ENCODE measurements at places on chromosomes 6 and 20. TPM values are rescaled to one million over a fixed set of nuclear protein-coding genes. Genes with fewer than 3 reads are reported as not detected.

- no peak overlapping the region for H3K4me3 ChIP-seq
- no peaks in the 10 kb centered on the region for H3K27me3 ChIP-seq
- peak overlapping the region; percentile 95 for H3K27ac ChIP-seq
- peak; percentile 94 for DNase-seq
Measured at GRCh38 chr6:169073311-169073710, 180.3 kb downstream of the THBS2 start.

GRCh38 chr6:17983730-17984129, 3.7 kb downstream of the KIF13A start:
- H3K36me3 ChIP-seq, result peaks cover 4% of the 10 kb centered on the region
- no peaks in the 10 kb centered on the region for H3K27me3 ChIP-seq
- no peak for DNase-seq
- H3K4me1 ChIP-seq, result peaks cover 43% of the 10 kb centered on the region
- no peak overlapping the region for H3K27ac ChIP-seq

- no peaks in the 10 kb centered on the region for H3K36me3 ChIP-seq
- no peaks in the 10 kb centered on the region for H3K4me1 ChIP-seq
- no peak overlapping the region for H3K4me3 ChIP-seq
- H3K27me3 ChIP-seq, result peaks cover 6% of the 10 kb centered on the region
Measured at GRCh38 chr20:14355791-14356190, 18.4 kb upstream of the FLRT3 start.

DNA sequence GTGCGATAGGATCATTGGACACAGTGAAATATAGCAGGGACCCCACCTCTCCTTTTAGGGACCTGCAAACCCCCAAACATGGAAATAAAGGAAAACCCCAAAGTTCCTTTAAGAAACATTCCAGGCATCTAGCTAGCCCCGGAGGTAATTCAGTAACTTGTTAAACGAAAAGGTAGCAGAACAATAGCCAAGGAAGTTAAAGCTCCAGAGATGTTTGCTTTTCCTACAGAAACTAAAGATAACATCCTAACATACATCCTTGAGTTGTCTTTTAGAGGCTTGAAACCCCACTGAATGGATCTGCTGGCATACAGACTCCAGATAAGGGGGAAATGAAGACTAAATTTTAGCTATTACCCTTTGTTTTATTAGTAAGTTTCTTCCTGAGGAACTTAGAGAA, 51.0 kb downstream of the FAM184A start:
- no peak for DNase-seq
- no peaks in the 10 kb centered on the region for H3K27me3 ChIP-seq
- no peaks in the 10 kb centered on the region for H3K36me3 ChIP-seq
- no peaks in the 10 kb centered on the region for H3K4me1 ChIP-seq
- H3K27ac ChIP-seq, result no peak overlapping the region
- H3K4me3 ChIP-seq, result no peak overlapping the region

Gene STXBP5
- total RNA-seq, result 30.8 TPM

DNA sequence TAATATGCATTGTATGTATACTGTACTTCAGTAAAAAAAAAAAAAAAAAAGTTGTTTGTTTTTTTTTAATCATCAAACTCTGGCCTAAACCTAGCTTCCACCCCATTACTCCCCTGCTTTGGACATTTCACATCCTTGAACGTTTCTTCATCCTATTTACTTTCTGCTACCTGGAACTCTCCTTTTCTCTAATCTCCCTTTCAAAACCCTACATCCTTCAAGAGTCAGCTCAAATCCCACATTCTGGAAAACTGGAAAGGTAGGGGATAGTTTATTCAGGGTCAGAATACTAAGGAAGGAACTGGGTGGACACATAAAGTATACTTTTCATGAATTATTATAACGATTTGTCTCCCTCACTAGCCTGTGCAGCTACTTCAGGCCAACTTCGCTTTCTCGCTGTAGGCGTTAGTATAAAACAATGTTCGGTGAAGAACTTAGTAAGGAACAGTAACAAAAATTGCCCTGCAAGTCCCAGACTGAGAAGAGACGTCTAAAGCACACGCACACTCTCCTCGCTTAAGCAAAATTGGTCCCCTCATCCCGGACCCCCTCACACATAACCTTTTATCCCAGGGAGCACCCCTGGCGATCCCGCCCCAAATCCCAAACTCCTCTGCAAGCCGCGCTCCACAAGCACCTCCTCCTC, 775 bp downstream of the PIGU start:
- H3K4me1 ChIP-seq, result peaks cover 14% of the 10 kb centered on the region
- no peaks in the 10 kb centered on the region for H3K27me3 ChIP-seq
- no peaks in the 10 kb centered on the region for H3K36me3 ChIP-seq

GRCh38 chr6:163483107-163483506, 68.6 kb downstream of the QKI start:
- H3K36me3 ChIP-seq, result peaks cover 9% of the 10 kb centered on the region
- no peak for DNase-seq
- H3K4me1 ChIP-seq, result peaks cover 30% of the 10 kb centered on the region
- H3K27ac ChIP-seq, result no peak overlapping the region
- H3K27me3 ChIP-seq, result no peaks in the 10 kb centered on the region
- H3K4me3 ChIP-seq, result no peak overlapping the region

Gene LTB
- total RNA-seq, result not detected

DNA sequence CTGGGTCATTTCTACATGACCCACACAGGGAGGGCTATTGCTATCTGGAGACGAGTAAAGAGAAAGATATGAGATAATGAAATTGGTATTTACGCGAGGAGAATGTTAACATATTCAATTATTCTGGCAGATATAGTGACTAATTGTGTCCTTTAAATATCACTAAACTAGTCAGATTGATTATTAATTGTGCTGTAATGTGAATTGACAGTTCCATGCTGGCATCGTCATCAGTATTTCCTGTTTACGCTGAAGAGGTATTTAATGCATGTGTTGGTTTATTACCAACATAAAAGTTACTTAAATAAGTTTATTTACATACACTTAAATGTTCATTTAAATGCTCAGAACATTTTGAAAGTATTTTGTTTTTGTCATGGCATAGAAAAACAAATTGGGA, 35.7 kb upstream of the OGFRL1 start:
- DNase-seq, result no peak
- peaks cover 30% of the 10 kb centered on the region for H3K4me1 ChIP-seq
- H3K27ac ChIP-seq, result no peak overlapping the region
- H3K36me3 ChIP-seq, result no peaks in the 10 kb centered on the region
- H3K27me3 ChIP-seq, result no peaks in the 10 kb centered on the region

- H3K27ac ChIP-seq, result no peak overlapping the region
- no peak overlapping the region for H3K4me3 ChIP-seq
- no peak for DNase-seq
- H3K4me1 ChIP-seq, result peaks cover 3% of the 10 kb centered on the region
- H3K36me3 ChIP-seq, result peaks cover 1% of the 10 kb centered on the region
Measured at GRCh38 chr6:143896126-143896860, 32.0 kb downstream of the ZC2HC1B start.

DNA sequence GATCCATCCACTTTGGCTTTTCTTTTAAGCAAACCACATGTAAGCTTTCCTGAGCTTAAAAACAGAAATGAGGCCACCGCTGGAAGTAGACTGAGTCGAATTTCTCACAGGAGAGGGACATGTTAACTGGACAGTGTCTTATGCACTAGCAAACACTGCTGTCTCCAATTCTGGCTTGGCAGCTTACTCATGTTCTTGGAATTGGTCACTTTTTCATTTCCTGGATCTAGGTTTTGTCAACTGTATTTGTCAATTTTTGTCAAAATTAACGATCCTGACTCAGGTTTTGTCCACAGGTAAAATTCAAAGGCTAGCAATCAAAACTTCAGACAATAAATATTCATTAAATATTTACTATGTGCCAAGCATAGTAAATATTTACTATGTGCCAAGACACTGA, 601.5 kb downstream of the RNF144B start:
- no peak overlapping the region for H3K27ac ChIP-seq
- no peaks in the 10 kb centered on the region for H3K36me3 ChIP-seq
- no peaks in the 10 kb centered on the region for H3K27me3 ChIP-seq
- DNase-seq, result no peak

- H3K36me3 ChIP-seq, result peaks cover 6% of the 10 kb centered on the region
- H3K27me3 ChIP-seq, result no peaks in the 10 kb centered on the region
- no peak for DNase-seq
- no peaks in the 10 kb centered on the region for H3K4me1 ChIP-seq
- no peak overlapping the region for H3K4me3 ChIP-seq
- H3K27ac ChIP-seq, result no peak overlapping the region
Measured at GRCh38 chr6:121302882-121303281, 31.4 kb downstream of the TBC1D32 start.

Gene HLA-DOB
- total RNA-seq, result 0.56 TPM

DNA sequence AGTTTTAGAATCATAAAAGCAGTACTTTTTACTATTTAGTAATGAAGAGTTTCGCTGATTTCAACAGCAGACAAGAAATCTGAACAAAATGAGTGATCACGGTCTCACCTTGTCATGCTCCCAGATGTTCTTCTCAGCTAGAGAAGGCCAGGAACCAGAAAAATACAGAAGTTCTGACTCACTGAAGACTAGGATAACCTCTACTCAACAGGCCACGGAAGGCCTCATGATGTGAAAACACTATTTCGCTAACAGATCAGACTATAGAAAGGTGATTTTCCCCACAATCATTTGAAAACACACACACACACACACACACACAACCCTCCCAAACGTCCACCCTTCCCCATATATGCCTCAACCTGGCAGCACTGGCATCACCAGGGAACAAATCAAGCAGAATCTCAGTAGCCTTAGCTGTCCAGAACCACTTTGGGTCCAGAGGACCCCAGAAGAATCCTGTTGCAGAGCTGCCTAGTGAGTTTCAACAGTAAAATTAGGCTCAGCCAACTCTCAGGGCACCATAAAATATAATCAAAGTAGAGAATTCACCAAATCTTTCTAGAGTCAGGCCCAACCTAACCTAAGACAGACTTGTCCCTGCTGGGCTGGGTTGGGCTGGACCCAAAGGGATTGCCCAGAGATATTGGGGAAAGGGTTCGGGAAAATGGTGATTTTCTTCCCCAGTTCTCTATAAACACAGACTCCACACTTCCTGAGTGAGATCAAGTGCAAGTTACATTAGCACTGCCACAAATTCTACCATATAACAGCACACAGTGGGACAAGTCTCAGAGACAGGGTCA, 7.9 kb downstream of the EXOC2 start:
- H3K27me3 ChIP-seq, result no peaks in the 10 kb centered on the region
- DNase-seq, result no peak
- peak overlapping the region; percentile 11 for H3K4me3 ChIP-seq
- H3K36me3 ChIP-seq, result no peaks in the 10 kb centered on the region
- peak overlapping the region; percentile 96 for H3K27ac ChIP-seq

Gene CRISP2
- total RNA-seq, result not detected

Gene FUT9
- not detected for total RNA-seq

Gene ADGRF5
- total RNA-seq, result not detected

DNA sequence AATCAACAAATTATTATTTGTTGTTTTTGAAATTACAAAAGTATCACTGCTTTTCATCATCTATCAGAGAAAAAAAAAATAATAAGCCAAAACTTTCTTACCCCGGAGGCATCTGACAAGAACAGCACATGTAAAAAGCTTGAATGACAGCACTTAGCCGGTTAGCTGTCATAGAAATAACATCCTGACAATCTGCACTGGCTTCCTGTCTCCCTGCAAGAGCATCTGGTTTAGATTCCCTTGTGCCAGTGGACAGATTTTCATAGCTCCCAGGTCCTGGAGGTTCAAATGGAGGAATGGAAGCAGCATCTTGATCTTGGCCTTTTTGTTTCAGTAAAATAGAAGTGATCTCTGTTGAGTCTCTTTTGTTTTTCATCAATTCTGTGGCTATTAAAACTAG, 74.8 kb downstream of the HACE1 start:
- H3K4me3 ChIP-seq, result no peak overlapping the region
- peaks cover 42% of the 10 kb centered on the region for H3K4me1 ChIP-seq
- H3K27ac ChIP-seq, result peak overlapping the region; percentile 37
- DNase-seq, result no peak
- peaks cover 9% of the 10 kb centered on the region for H3K36me3 ChIP-seq
- no peaks in the 10 kb centered on the region for H3K27me3 ChIP-seq

Gene ARHGAP40
- total RNA-seq, result not detected

All from chondrocyte (in vitro differentiated cells).